Iris pigment epithelial cell (primary cell): ENCODE measurements at places on chromosomes 4 and X.

- DNase-seq: no peak
Measured at GRCh38 chr4:123618606-123619005, 222.0 kb downstream of the SPRY1 start.

DNA sequence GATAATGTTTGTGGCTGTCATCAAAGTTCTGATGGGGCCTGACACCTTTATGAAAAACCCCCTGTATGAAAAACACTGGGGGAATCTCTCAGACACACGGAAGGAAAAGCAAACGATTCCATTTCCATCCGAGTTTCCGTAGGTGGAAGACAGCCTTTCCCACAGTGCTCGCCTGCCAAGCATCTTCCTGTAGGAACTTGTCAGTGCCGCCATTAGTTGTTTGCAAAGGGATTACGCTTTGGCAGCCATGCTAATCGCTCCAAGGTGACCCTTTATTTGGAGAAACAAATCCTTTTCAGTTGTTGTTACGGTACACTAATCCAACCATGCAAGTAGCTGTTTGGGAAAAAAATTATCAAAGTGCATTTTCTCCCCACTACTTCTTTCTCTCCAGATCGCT lies 44.4 kb upstream of the STOX2 start:
- DNase-seq: no peak

DNA sequence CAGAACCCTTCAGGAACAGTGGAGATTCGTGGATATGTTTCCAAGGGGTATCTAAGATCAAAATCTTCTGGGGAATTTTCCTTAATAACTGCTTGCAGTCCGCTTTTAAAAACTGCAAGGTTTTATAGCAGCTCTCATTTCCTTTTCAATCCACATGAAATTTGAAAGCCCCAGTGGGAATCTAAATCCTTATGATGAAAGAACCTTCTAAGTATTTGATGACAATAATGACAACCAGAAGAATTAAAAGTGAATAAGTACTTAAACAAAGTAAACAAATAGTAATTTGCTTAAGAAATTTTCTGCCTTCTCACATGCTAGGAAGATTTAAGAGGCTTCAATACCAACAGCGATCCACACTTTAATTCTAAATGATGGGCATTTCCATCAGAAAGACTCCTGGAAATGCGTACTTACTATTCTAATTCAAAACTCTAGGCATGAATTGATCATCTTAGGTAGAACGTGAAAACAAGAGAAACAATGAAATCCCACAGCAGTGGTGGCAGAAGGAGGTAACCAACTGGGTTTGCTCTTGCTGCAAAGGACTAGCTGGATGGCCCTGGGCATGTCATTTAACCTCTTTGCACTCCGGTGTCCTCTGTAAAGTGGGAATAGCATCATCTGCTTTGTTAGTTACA lies 37.6 kb upstream of the S100G start:
- no peak for DNase-seq

- DNase-seq: no peak
Measured at GRCh38 chrX:1480082-1480785, 27.5 kb upstream of the ASMTL start.

- DNase-seq: no peak
Measured at GRCh38 chr4:109846395-109847098, 1.4 kb upstream of the LRIT3 start.

GRCh38 chrX:129188231-129188630 lies 335.1 kb downstream of the SMARCA1 start:
- no peak for DNase-seq

DNA sequence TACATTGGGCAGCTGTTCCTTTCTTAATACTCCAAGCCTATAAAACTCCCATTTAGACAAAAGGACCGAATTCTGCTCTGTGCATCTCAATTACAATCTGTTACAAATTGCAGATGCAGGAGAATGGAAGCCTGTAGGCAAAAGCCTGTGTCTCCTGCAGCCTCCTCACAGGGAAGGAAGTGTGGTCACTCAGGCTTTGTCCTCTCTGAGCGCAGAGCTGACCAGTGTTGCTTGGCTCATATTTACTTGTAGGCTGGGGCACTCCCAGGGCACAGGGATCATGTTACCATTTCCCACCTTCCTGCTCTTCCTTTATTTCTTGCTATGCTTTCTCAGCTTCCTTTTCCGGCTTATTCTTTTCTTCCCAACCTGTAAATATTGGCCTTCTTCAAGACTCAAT lies 15.7 kb downstream of the SUPT20HL2 start:
- peak; percentile 24 for DNase-seq

DNA sequence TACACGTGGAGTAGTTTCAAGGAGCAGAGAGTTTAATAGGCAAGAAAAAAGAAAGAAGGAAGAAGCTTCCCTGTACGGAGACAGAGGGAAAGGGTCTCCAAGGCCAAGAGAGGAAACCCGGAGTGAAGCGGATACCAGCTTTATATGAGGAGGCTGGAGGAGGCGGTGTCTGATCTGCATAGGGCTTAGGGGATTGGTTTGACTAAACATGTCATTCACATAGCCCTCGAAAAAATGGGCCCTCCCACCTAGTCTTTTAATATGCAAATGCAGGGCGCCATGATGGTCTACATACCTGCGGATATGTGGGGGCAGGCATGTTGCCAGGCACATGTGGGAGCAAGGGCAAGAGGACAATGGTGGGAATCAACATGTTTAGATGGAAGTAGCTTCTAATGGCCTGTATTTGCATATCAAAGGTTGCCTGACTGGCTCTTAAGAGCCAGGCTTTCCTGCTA lies 103.1 kb upstream of the UGT8 start:
- DNase-seq: no peak

DNA sequence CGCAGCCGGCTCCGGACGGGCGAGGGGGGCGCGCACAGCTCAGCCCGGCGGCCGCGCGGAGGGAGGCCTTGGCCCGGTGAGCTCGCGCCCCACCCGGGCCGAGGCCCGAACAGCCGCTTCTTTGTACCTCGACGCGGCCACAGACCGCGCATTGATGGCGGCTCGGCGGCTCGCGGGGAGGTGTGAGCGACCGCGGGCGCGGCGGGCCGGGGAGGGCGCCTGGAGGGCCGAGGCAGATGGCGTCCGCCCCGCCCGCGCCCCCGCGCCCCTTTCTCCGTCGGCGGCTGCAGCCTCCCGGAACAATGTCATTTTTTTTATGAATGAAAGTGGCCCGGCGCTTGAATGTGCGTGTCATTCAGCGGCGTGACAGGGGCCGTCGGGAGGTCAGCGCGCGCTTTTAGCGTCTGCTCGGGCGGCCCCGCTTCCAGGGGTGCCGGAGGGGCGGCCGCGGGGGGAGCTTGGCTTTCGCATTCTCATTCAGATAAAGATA lies 1.8 kb downstream of the FGFR3 start:
- no peak for DNase-seq

DNA sequence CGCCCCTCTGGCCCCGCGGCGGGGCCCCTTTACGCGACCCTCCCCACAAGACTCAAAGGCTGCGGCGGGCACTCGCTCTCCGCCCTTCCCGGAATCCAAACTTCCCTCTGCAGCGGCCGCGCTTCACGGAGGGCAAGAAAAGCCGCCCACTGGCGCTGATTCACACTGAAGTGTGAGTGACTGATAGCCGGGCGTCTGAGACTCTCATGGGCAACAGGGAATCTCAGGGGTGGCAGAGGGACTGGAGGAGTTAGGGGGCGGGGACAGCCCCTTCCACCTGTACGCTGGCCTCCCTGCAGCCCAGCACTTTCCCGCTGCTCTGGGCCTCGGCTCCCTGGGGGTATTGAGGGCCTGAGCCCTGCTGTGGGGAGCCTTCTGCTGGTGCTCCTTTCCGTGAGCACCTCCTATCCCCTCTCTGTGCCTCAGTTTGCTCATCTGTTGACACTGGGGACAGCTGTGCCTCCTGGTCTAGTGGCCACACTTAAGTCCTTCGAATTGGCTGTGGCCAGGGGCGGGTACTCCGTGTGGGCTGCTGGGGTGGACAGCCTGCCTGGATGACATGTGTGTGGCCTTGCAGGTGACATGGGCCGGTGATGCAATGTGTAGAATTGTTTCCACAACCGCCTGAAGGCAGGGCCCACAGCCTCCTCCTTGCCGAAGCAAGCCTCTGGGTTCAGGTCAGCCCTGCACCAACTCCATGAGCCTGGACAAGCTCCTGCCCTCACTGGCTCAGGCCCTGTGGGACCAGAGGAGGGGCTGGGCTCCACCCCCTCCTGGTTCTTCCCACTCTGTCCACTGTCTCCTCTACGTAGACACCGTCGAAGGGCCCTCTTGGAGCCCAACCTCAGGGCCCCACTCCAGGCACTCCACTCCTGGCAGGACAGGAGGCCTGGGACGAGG lies 951 bp downstream of the SH3BP2 start:
- peak; percentile 53 for DNase-seq

- DNase-seq: no peak
Measured at GRCh38 chr4:112277220-112277619, 8.5 kb downstream of the TIFA start.

- DNase-seq: no peak
Measured at GRCh38 chr4:179536694-179537093, 2094.5 kb upstream of the AGA start.

DNA sequence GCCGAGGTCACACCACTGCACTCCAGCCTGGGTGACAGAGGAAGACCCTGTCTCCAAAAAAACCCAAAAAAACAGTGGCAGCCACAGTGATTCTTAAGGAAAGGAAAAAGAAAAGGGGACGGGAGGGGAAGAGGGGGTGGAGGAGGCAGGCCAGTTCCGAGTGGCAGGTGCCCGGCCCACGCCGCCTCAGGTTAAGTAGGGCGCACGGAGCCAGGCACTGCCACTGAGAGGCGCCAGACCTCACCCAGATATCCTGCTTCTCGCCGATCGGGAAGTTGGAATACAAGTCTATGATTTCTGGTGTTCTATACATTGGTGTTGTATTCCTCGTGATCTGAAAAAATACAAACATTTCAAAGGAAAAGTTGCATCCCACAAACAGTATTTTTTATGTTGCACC lies 35.9 kb downstream of the GAK start:
- DNase-seq: no peak
